ENCODE measurements at places on chromosomes 3 and 15.

GRCh38 chr3:71874618-71875017 lies 89.7 kb upstream of the PROK2 start:
- DNase-seq, result no peak

DNA sequence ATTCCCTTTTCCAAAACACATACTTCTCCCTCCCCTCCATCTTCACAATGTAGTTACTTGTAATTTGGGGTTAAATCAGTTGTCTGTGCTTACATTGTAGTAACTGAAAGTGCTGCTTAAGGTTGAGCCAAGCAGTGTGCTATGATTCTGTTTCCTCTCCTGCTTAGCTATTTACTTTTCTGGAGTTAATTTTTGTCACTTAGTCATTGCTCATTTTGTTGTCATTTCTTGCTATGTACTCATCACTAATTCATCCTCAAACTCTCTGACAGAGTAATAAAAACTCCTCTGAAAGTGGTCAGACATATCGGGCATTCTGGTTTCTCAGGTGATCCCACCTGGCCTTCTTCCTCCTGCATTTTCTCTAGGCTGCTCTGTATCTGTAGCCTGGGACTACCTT lies 80.7 kb downstream of the PPARG start:
- no peak for DNase-seq

GRCh38 chr15:97490429-97490828 lies 470.1 kb upstream of the ARRDC4 start:
- DNase-seq, result no peak

DNA sequence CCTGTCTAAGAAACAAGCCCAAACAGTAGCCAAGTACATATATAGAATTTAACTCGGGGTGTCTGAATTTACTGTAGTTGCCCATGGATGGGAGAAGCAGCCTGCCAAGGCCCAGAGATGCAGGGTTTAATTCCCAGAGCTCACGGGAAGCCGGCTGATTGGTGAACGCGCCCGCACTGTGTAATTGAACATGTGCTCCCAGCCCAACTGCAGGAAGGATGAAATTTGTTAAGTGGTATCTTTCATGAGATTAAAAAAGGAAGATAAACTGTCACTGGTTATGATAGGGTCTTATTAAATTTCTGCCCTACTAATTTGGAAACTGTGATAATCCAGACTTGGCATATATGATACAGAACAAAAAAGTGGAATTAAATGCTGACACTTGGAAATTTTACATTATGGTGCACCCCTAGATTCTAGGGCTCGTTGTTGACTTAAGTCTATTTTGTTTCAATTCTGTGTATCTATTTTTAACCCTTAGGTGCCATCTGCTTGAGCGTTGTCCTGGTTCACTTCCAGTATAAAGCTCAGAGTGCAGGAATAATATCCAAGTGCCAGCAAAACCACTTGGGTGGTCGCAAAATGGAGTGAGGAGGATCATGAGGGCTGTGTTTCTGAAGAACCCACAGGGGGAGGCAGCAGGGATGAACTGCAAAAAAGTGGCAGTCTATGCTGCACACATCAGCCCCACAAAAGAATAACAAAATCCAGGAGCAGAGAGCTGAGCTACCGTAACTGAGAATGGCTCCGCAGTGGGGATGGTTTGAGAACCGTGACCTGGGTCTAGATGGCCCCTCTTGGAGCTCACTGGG lies 13.8 kb upstream of the TMC3 start:
- no peak for DNase-seq

DNA sequence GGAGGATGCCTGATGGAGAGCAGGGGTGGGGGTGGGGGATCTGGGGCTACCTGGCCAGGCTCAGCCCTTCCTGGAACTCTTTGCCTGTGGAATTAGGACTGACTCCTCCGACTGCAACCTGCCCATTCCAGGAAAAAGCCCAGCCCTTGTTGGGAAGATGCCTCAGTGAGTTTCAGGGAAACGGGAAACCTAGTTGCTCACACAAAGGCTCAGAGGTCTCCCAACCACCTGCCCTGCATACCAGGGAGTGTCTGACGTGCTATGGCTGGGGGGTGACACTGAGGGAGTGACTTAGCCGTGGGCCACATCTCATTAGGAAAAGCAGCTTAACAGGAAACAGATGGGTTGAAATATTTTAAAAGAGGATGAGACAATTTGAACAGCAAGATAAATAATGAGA lies 27.9 kb downstream of the CYP8B1 start:
- DNase-seq, result no peak

DNA sequence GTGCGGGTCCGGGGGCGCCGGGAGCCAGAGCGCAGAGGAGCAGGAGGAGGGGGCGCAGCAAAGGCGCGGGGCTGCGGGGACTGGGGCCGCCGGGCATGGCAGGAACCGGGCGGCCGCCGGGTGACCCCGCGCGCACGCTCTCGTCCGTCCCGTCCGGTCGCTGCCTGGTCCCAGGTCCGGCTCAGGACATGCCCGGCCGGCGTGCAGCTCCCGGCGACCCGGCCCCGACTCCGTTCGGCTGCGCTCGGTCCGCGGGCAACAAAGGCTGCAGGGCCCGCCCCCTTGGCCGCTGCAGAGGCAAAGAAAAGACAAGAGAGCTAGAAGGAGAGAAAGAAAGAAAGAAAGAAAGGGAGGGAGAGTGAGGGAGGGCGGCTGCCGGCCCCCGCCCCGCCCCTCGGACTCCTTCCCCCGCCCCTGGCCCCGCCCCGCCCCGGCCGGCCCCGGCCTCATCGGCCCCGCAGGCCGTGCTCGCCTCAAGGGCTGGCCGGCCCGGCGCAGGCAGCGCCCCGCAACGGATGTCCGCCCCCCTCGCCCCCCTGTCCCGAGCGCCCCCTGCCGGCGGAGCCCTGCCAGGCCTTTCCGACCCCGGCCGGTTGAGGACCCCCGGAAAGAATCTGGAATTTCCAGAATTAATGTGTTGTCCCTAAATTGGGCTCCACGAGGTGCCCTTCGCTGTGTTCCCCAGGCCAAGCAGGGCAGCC lies at the start of gene ADAMTS7:
TSS of gene ADAMTS7 (minus strand) at position 341 of the 701 bp plus-strand sequence. CDS start at position 97, 244 bp downstream.
- DNase-seq, result peak; percentile 27

- DNase-seq, result no peak
These were observed 13.9 kb upstream of the PRICKLE2 start for GRCh38 chr3:64238971-64239667.

- DNase-seq, result no peak
These were observed 17.1 kb upstream of the TPM1 start for GRCh38 chr15:63025460-63025859.

GRCh38 chr3:2826453-2826852 lies 283.7 kb downstream of the IL5RA start:
- DNase-seq, result no peak

DNA sequence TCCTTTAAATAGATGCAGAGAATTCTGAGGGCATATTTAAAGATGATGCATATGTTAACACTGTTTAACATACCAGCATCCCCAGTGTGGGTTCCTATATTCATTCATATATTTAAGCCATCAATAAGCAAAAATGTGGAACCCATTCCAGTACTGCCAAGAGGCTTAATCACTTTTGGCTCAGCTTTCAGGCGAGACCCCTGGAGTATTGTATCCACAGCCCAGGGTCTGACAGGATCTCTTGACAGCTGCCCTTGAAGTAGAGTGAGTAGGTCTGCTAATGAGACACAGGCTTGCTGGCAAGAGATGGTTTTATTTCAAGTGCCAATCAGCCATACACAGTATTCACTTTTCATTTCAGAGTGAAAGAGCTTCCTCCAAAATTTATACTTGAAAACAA lies 367.3 kb downstream of the OCA2 start:
- no peak for DNase-seq

DNA sequence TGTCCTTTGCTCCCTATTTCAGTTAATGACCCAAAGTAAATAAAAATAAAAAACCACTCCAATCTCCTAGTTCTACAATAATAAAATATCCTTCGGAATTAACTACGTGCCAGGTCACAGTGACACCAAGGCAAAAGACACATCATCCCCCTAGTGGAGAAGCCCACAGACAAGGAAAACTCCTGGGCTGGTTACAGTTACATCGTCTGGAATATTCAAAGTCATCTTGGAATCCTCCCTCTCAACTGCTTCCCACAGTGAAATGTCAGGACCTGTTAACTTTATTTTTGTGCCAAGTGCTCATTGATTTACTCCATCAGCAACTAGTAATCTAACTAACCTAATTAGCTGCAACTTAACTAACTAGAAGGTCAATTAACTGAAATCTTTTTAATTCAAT lies 349.3 kb downstream of the MAGI1 start:
- DNase-seq, result no peak

- no peak for DNase-seq
These were observed 222.0 kb downstream of the GABRB3 start for GRCh38 chr15:26550880-26551279.

- no peak for DNase-seq
These were observed 19.4 kb upstream of the DCUN1D1 start for GRCh38 chr3:182999767-183000166.

DNA sequence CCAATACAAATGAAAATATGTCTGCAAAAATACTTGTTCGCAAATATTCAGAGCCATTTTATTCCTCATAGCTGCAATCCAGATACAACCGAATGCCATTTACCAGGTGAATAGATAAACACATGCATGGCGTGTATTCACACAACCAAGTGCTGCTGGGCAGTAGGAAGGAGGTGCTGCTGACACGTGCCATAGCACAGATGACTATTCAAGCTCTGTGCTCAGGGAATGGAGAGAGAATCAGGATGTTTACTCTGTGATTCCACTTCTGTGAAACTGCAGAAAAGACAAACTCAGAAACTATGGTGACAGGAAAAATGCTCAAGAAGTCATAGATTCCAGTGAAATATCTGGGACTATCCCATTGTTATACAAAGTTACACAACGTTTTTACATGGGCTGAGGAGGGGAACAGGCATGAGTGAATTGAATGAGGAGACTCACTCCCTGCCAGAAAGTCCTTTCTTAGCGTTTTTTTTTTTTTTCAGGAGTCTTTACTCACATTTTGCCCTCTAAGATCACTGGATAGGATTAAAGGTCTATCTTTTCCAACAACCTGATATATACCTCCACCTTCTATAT lies 152.9 kb upstream of the NDN start:
- DNase-seq, result no peak

DNA sequence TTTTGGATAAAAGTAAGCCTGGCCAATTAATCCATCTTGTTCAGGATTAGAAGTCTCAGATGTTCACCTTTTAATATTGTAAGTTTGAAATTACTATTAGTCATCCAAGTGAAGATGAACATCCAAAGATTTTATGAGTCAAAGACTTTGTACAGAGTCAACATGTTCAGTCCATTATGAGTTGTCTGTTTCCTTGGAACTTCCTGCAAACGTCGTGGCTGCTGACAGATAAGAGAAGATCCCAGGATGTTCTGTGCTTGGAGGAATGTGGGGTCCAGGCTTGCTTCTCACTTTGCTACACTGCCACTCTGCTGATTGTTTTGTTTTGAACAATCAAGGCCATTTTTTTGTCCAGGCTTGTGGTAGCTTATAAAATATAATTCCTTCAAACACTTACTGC lies 74.3 kb upstream of the SLCO2A1 start:
- no peak for DNase-seq

GRCh38 chr3:123116116-123116515 lies 49.3 kb downstream of the PDIA5 start:
- no peak for DNase-seq

GRCh38 chr3:71584394-71585011 lies 975 bp upstream of the FOXP1 start:
- peak; percentile 49 for DNase-seq

- DNase-seq, result no peak
These were observed 9.3 kb upstream of the MELTF start for GRCh38 chr3:197038679-197039462.

GRCh38 chr3:78621061-78621716 lies 1146.6 kb downstream of the ROBO1 start:
- no peak for DNase-seq

DNA sequence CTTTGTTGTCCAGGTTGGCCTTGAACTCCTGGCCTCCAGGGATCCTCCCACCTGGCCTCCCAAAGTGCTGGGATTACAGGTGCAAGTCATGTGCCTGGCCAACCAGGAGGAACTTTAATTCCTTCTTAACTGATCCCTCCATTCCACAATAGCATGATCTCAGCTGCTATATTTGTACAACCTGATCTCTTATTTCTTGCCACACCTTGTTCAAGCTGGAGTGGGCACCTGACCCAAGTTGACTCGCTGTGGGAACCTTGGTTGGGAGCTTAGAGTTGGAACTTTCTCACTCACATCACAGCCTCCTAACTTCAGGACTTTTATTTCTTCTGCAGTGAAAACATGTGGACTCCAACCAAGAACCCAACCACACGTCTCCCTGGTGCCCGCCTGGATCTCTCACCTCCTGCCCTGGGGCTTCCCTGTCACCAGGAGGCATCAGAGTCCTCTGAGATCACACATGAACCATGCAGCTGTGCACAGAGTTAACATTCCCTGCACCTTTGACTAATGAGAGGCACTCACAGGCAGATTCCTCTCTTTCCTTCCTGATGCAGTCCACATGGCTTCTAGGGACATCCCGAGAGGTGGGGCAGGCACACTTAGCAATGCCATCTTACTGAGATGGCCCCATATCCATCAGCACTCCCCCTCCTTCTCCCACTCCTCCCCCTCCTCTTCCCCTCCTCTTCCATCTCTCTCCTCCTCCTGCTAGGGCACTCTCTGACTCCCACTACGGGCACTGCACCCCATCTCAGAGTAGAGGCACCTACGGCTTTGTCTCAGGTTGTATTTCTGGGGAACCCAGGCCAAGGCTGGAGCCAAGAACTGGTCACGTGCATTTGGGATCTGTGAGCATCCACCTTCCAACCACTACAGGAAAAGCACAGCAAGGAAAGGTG lies 9.7 kb upstream of the CYFIP1 start:
- DNase-seq, result no peak

DNA sequence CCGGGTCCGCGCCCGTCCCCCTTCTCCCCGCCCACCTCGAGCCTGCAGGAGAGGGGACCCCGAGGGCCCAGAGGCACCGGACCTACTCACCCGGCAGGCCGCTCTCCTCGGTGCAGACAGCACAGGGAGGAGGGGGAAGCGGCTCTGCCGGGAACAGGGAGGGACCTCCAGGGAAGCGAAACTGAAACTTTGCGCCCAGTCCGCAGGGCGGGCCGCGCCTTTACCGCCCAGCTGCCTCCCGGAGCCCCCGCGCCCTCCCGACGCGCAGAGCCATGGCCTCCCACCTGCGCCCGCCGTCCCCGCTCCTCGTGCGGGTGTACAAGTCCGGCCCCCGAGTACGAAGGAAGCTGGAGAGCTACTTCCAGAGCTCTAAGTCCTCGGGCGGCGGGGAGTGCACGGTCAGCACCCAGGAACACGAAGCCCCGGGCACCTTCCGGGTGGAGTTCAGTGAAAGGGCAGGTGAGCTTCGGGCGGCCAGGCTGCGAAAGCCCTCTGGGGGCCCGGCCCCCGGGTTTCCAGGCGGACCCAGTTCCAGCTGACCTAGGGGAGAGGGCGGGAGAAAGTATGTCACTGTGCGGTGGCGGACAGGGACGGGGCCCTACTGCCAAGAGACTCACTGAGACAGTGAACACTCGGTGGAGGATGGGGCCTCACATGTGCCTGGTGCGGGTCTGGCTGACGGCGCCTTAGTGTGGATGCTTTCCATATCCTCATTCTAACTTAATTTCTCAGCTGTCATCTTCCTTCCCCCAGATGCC lies at the start of the genes DTX3L and PARP9:
TSS of gene DTX3L (plus strand) at position 184 of the 758 bp plus-strand sequence. CDS start at position 273, 89 bp downstream.
TSS of gene PARP9 (minus strand) at position 146 of the 758 bp plus-strand sequence. CDS start 4,680 bp downstream, outside the sequence.
- DNase-seq, result peak; percentile 80

DNA sequence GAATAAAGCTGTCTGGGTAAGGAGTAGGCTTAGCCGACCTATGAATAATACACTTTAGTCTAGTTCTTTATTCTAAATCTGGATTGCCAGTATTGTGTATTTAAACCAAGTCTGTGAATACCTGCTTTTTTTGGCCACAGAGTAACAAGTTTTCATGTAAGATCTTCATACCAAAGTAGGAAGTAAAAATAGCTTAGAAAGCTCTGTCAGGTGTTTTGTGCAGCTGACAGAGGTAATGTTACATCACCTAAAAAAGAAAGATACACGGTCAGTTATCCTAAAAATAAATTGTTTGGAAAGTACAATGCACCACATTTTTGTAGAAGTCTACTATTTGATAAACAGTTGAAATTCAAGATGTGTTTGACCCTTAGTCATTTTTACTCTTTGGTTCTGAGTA lies 16.5 kb downstream of the CALML4 start:
- no peak for DNase-seq

Measured in CD4-positive, alpha-beta T cell treated with Interleukin-2 at 100 ng/mL for 4 hours (primary cell).